ENCODE measurements at places on chromosomes 7 and 10.

DNA sequence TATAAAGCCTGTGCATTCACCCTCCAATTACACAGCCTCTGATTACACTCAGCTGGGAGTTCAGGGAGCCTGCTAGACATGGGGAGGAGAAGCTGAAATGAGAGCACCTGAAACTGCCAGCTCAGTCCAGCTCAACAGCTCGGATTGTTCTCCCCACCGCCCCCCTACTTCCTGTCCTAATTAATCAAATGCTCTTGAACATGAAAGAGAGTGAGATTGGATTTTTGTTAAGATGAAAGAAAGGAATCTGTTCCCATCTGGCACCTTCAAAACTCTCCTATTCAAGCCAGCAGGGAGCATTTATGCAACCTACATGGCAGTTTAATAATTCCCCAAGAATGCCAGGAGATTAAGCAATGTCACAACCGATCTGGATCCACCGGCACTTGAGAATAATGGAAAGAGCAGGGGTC is 98.0 kb downstream of the NPSR1 start:
- no peak for DNase-seq

DNA sequence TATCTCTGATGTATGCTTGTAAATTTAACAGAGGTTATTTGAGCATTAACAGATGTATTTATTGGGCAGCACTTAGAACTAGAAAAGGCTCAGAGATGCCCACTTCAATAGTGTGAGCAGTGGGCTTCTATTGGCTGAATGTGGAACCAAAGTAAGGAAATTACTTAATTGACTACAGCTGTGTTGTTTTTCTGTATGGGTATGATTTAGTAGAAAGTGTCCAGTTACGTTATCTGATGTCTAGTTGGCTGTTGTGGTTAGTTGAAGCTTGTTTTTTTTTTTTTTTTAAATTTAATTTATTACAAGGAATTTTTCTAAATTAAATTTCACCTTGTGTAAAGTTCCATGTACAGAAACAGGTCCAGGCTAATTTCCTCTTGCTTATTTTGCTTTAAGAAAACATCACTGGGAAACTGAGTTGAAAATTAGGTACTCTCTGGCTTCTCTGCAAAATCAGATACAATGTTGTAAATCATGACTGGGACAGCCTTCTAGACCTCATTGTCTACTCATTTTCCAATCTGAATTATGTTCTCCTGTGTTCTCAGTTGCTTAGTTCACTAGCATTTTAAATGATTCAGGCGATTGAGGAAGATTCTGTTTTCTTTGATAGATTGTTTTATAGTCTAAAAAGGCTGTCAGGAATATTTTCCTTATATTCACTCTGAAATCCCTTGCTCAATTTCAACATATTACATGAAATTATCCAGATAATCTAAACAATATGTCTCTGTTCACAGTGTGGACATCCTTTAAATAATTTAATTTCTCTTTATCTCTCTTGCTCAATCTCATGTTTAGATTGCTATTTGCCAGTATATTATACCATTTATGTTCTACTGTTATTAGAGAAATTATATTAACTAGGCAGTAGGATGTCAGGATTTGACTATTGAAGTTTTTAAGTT is 53.0 kb downstream of the PHF14 start:
- no peak for DNase-seq

- no peak for DNase-seq
Measured at GRCh38 chr7:156174428-156174827, 362.2 kb upstream of the SHH start.

- peak; percentile 63 for DNase-seq
Measured at GRCh38 chr10:48306870-48307710, 613 bp downstream of the MAPK8 start.

- DNase-seq, result no peak
Measured at GRCh38 chr7:103658055-103659005, 212.3 kb upstream of the SLC26A5 start.

- peak; percentile 14 for DNase-seq
Measured at GRCh38 chr7:125061776-125062397, 132.3 kb upstream of the POT1 start.

DNA sequence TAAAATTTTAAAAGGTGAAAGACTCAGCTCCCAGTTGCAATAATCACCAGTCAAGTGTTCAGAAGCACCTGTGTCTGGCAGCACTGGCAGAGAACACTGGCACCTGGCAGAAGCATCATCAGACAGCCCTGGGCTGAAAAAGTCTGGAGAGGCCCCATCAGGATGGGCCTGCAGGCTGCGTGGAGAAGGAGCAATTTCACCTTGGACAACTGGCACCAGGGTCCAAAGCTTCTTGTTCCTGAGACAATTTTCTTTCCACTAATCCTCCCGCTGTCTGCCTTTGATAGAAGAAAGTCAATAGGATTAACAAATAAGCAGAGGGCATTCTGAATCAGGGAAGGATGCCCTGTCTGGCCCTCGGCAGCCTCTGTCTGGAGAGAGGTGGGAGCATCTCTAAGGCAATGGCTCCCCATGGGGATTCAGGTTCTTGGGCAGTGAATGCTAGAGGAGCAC is 6.5 kb downstream of the COBL start:
- DNase-seq, result no peak

DNA sequence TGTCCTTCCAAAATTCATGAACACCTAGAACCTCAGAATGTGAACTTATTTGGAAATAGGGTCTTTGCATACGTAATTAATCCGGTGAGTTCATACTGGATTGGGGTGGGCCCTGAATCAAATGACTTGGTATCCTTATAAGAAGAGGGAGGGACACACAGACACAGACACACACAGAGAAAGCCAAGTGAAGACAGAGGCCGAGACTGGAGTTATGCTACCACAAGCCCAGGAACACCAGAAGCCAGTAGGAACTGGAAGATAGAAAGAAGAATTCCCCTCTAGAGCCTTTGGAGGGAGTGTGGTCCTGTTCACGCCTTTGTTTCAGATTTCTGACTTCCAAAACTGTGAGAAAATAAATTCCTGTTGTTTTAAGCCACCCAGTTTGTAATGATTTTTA is 17.1 kb upstream of the PHF14 start:
- DNase-seq, result no peak

DNA sequence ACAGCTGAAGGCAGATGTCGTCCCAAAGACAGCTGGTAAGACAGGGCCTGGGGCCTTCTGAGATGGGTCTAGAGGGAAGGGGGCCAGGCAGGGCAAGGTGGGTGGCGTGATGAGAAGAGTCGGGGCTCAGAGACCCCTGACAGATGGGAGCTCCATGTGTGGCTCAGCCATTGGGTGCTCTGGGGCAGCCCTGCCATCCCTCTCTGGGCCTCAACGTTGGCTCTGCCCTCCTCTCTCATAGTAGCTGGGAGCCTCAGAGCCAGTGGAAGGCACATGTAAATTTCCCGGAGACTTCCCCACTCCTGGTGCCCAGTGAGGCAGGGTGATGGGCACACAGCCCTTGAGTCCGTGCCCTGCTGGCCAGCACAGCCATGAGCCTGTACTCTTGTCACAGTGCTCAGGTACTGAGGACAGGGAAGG is 1.8 kb downstream of the PPIF start:
- DNase-seq, result no peak

GRCh38 chr7:112495810-112496462 is 15.1 kb downstream of the LSMEM1 start:
- no peak for DNase-seq

- DNase-seq, result no peak
Measured at GRCh38 chr7:118858651-118859149, 634.2 kb downstream of the ANKRD7 start.

DNA sequence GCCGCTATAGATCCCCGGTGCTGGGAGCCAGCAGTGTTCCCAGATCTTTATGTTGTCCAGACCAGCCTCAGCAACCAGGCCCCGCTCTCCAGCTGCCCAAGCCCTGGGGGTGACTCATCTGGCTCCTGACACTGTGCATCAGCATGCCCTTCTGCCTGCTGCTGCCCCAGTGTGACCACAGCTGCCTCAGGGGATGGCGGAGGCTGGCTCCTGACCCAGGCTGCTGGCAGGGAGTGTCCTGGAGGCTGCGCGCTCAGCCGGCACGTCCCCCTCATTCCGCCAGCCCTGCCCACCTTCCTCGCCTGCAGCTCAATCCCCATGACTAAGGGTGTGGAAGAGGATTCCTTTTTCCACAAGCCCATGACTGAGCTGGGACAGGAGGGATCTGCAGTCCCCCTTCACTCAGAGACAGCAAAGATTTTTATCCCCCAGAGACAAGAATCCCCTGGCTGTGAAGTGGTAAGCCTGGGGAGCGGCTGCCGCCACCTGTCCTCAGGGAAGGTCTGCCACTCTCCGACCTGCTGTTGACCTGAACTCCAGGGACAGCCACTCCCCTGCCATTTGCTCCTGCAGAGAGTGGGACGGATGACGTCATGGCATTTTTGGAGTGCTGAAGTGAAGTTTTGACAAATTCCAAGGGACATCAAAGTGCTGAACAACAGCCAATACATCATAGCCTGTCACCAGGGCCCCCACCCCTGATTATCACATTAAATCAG is 182.8 kb upstream of the BMPER start:
- DNase-seq, result peak; percentile 79

DNA sequence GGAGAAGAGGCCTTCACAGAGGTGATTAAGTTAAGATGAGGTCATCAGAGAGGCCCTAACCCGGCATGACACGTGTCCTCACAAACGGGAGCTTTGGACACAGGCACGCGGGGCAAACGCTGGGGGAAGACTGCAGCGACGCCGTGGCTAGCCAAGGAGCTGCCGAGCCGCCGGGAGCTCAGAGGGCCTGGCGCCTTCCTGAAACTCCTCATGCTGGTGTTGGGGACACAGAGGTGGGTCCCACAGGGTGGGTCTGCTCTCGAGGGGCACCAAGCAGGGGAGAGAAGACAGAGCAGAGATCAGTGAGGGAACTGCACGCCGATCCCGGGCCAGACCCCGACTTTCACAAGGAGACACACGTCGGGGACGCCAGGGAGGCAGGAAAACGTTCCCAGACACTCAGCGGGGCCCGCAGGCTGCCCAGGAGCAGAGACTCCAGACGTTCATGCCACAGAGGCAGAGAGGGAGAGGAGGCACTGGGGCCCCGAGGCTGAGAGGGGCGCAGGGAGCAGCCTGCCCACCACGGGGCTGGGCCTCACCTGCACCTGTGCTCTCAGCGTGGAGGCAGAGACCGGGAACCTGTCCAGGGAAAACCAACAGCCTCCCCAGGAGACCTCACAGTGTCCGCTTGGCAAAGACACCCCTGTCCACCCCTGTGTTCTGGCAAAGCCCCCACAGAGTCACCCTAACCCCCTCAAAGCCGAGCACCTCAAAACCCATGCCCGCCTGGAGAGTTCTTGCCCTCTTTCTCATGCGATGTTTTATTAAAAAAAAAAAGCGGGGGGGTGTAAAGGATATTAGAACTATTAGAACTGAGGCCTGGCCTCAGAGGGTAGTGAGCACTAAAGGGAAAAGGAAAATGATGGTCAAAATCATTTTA is 103.8 kb downstream of the PDGFA start:
- DNase-seq, result no peak

DNA sequence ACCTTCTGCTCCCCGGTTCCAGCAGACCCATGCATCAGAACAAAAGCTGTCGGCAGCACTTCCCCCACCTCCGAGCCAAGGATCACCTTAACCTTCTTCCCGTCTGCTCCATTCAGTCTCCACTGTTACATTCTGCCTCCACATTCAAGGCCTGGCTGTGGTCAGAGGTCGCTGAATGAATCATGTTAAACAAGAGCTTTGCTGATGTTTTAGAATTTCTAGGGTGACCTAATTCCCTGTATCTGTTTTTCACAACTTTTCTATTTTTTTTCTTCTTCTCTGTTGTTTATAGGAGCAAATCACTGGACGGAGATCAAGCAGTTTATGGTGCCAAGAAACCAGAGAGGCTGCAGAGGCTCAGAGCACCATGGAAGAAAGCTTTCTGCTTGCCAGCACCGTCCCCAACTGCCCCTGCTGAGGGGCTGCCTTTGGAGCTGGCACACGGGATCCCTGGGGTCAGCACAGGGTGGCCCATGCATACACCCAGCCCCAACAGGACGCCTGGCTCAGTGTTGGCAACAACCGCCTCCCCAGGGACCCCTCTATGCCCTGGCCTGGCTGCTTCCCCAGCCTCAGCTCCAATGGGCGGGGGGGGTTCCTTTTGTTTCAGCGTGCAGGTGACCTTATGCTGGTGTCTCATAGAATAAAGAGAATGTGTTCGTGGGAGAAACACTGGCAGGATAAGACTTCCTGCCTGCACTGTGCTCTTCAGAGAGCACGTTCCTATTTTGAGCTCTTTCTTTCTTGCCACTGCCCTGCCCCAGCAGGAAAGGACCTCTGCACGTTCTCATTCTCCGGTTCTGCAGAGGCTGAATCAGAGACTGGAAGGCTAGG is 182.7 kb upstream of the LYZL2 start:
- DNase-seq, result peak; percentile 87

- no peak for DNase-seq
Measured at GRCh38 chr7:157545681-157546060, 208.9 kb downstream of the DNAJB6 start.

DNA sequence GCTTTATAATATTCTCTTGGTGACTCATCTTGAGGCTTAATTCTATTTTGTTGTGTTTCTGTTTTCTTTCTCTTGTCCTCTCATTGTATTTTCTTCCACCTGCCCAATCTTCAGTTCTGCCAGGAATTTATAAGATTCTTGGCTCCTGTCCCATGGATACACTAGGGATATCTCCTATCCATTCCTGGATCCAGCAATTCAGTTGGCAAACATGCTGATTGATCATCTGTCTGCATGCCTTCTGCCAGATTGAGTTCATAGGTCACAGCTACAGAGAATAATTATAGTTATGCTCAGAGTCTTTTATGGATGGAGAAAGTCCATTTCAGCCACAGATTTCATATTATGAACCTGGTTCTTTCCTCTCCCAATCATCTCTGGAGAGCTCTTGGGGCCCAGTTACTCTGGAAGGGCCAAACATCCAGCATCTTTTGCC is 140.4 kb upstream of the MAGI2 start:
- DNase-seq, result no peak

- DNase-seq, result no peak
Measured at GRCh38 chr10:88474884-88475844, 108.0 kb downstream of the RNLS start.

- no peak for DNase-seq
Measured at GRCh38 chr7:85125176-85125575, 61.7 kb downstream of the SEMA3D start.

GRCh38 chr7:99292127-99292526 is 19.5 kb downstream of the MYH16 start:
- DNase-seq, result no peak

DNA sequence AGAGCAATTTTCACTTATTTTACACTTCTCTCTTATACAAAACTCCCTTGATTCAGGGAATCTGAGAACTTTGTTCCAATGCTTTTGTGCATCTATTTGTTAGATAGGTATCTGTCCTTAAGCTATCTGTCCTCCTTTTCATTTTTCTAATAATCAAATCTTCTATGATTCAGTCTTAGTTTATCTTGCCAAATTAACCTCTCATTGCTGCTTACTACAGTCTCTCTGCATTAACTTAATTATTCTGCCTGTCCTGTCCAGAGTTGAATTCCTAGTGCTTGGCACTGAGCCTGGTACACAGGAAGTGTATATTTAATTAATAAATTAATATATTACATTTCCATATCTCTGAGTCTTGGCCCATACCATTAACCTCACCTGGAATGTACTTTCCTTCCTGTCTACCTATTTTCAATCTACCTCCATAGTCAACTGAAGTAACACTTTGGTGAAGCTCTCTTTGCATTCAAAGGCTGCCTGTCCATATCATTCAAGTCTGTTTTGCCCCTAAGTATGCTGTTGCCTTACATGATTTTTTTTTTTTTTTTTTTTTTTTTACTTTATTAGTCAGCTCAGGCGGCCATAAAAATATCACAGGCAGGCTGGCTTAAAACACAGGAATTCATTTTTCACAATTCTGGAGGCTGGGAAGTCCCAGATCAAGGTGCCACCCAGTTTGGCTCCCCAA is 66.0 kb upstream of the CSTF2T start:
- no peak for DNase-seq

- no peak for DNase-seq
Measured at GRCh38 chr10:132666705-132667341, 119.1 kb downstream of the NKX6-2 start.
